ENCODE measurements at places on chromosomes 7 and 10. TPM values are rescaled to one million over a fixed set of nuclear protein-coding genes. Genes with fewer than 3 reads are reported as not detected.
A peak's percentile ranks its signal among the peaks of the same experiment; 100 is the strongest.

DNA sequence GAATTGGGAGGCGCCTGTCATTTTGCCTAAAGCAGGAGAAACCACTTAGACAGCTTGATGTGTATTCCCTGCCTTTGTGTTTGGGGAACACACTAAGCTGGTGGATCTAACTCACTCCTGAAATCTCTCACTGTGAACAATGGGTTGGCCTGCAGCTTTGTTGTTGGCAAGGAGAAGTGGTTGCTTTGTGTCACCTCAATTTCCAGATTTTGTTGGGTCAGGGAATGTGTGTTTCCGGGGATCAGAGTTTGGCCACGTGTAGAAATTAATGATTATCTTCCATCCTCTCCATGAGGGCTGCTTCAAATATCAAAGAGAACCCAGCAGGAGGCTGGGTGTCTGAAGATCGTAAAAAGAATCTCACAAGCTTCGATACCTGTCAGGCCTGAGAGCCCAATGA lies 27.8 kb downstream of the A1CF start:
- DNase-seq: no peak

DNA sequence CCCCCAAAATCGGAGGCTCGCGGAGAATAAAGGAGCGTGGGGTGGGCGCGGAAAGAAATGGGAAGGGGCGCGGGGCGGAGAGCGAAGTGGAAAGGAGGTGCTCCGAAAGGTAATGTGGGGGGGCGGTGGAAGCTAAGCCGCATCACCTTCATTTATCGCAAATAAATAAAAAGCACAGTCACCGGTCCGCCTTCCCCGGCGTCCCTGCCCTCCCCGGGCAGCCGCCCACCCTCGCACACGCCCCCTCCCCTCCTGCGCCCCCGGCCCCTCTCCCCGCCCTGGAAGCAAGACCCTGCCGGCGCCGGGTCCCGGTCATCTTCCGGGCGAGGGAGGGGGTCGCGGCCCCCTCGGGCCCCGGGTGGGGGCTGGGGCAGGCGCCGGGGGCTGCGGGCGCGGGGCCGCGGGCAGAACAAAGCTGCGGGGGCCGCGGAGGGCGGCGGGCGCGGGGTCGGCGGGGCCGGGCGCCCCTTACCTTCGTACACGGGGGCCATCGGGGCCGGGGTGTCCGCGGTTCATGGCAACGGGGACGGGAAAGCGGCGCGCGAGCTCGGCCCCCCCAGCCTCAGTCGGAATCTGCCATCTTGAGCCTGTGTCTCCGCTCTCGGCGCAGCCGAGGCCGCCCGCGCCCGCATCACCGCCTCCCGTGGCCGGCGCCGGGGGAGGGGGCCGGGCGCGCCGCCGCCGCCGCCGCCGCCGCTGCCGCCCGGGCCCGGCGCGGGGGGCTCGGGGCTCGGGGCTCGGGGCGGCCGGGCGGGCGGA lies 486 bp downstream of the HIPK2 start:
- DNase-seq: peak; percentile 42

DNA sequence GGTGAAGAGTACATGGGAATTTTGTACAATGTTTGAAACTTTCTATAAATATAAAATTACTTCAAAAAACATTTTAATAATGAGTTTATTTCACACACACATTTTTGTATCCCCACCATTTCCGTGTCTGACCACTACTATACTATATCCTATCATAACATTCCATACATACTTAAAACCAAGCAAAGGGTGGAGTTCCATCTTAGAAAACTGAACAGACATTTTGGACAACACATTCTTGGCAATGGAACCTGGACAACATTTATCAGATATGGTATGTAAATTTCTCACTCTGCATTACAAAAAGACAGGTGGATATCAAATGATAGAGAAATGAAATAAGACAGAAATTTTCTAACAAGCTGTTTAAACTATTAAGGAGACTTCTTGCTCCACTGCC lies 168.9 kb downstream of the TWIST1 start:
- DNase-seq: no peak

DNA sequence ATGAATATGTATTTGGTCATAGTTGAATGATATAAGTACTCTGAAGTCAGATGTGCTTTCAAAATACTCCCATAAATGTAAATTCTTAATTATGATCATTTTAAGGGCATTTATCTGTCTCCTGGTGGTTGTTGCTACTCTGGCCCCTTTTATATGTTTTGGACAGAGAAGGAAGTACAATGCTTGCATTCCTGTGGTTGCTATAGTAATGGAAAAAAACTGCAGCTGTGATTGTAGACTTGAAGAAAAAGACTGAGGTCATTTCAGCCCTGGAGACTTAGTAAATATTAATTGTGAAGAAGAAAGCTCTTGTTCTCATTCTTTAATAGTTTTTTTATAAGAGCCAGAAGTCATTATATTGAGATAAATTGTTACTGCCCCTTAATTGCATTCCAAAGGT lies 70.2 kb upstream of the FERD3L start:
- no peak for DNase-seq

DNA sequence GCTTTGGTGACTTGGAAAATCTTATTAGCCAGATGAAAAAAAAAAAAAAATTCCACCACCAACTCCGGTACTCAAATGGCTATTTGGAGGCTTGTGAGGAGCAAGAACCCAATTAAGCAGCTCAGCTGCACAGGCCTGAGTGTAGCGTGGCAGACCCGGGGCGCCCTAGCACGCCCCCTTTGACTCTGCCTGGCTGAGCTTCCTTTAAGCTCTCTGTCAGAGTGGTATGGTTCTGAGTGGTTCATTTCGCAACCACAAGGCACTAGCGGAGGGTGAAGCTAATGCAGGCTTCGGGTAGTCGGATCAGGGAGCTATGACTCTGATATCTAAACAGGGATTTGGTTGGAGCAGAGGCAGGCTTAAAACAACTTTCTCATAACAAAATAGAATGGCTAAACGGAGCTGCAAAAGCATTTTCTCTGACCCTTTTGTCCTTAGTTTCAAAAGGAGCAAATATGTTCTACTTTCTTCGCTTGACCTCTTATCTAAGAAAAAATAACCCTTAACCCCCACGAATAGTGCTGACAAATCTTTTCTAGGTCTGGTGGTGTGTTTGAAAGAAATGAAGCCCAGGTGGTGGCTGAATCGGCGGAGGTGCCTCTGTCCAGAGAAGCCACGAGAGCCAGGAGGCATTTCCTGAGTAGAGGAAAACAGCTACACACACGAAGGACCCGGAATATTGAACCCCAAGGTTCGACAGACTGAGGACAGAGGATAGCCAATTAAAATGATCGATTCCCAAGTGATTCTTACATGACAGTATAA lies 285.4 kb upstream of the GLI3 start:
- DNase-seq: no peak

DNA sequence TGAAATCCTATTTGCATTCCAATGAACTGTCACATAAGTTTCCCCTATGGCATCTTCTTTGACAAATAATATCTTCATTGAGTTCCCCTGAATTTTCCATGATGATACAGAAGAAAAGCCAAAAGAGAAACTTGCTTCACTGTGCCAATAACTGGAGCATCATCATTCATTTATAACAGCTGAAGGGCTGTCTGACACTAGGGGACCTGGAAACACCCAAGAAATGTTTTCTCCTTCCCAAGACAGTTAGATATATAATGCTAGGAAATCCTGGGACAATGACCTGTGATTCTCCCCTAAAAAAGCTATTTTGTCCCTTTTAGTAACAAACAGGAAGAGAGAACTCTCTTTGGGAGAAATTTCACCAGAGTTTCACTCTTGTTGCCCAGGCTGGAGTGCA lies 133.6 kb downstream of the SEMA3C start:
- no peak for DNase-seq

Gene PON1
- not detected for total RNA-seq

- DNase-seq: no peak
Measured at GRCh38 chr7:147584771-147585193, 1005.8 kb upstream of the C7orf33 start.
